Foreskin keratinocyte (primary cell): ENCODE measurements at places on chromosomes 2 and 18.
A peak's percentile ranks its signal among the peaks of the same experiment; 100 is the strongest.

DNA sequence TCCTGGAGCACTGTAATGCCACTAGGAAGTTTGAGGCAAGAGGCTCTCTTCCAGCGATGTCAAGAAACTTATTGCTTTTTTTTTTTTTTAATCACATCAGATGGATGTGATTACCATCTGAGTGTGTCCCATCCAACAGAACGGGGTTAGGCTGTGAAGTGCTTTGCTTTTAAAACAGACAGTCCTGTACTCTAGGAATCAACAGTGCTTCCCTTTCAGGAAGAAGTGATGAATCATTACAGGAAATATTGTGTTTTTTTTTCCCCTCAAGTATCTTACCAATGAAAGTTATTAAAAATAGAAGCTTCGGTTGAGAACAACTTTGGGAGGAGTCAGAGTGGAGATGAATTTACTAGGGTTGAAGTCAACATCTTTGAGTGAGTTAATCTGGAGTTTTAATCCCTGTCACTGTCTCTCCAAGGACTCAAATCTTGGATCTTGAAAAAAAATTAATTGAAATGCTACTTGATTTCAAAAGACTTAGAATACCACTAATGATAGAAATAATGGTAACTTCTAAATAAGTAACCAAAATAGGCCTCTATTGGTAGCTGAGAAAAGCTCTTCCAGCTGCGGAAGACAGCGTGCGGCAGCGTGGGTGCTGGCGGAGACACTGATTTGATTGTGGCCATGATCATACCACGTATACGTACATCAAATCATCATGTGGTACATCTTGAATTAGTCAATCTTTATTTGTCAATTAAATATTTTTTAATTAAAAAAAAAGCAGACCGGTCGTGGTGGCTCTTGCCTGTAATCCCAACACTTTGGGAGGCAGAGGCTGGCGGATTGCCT is 45.5 kb downstream of the GATA6 start:
- peak; percentile 25 for DNase-seq

DNA sequence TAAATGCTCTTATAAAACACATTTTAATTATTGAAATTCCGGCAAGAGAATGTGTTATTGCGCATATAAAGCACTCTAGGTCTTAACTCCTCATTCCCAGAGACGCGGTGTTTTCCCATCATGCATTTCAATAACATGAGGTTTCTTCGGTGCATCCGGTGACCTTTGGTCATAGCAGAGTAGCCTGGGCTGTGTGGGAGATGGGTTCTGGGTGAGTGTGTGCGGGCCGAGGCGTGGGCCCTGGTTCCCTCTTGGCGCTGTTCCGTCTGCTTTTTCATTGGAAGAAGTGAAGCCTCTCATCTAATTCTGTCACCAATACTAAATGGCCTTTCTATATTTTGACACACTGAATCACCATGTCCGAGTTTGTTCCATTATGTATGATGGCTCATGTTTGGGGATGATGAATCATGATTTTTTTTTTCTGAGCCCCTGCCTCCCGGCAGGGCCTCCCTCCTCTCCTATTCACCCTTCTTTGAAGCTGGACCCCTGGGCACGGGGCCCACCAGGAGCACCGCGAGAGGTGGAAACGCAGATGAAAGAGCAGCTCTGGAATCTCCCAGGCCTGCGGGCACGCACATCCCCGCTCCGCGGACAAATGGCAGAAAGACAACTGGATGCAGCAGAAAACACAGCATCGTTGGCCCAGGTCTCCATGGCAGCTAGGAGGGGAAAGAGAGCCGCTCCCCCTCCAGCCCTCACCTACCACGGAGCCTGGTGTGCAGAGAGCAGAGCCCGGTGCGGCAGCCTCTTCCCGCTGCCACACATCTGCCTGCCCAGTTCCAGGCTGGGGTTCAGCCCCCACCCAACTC is 85.8 kb upstream of the HPCAL1 start:
- no peak for DNase-seq

DNA sequence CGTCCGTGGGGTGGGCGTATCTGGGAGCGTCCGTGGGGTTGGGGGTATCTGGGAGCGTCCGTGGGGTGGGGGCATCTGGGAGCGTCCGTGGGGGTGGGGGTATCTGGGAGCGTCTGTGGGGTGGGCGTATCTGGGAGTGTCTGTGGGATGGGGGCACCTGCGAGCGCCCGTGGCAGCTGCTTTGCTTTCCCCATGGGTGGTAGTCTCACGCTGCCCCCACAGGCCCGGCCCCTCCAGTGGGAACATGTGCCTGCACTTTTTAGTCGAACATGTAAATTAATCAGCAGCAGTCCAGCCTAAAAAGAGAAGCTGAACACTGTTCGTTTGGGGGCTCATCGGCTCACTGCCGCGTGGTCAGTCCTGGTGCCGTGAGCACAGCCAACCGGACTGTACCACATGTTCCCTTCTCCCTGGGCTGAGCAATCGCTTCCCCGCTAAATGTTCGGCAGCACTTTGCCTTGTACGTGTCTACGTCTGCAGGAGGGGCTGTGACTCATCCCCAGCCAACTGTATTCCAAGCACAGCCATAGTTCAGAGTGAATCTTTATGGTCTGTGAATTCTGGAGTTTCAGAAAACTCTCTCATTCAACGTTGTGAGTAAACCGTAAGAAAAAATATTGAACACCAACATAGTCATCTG is 271.5 kb downstream of the AGAP1 start:
- DNase-seq: no peak

DNA sequence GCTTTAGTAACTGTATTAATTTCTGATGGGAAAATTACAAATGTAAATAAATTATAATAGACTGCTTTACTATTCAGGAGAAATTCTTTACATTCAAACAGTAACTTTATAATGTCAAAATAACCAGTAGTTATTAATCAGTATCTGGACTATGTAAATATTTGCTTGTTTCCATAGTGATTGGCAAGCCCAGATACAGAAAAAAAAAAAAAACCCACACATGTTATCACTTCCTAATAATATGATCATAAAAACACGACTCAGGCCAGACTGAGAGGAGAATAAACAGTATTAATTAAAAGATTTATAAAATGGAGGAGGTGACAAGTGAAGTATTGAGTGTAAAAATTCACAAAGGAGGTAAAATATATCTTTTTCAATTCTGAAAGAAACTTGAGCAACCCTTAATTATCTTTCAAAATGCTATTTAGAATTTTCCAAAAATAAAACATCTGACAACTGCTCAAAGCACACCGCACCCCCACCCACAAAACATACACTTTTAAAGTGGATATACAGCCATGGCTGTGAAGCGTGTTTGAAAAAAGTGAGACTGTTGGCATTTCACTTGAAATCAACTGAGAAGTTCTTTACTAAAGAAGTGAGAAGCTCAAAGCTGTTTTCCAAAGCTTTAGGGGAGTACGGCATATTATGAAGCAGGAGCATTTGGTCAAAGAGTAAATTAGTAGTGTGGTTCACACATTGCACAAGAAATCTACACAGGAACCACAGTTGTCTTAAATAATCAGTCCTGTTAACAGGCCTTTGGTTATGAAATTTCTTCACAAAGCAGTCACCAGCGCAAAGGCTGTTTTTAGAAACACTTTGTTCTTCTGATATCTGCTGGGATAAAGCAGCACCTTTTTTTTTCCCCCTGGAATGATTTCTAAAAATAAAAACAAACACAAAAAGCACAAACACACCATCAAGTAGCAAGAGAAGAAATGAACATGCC is 475.8 kb downstream of the TXNL1 start:
- no peak for DNase-seq

DNA sequence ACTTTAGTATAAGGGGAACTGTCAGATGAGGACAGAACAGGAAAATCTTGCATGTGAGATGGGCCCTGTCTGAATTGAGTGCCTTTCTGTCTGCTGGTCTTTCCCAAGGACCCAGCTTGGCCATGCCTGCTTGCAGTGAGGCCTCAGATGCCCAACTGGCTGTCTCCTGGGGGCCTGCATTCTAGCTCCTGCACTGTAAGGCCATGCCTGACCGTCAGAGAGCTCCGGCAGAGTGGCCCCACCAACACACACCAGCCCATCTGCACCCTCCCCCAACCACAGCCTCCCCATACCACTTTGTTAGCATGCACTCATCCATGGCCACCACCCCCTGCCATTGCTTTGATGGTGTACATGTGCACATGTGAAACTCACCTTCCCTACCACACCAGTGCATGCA is 190.4 kb upstream of the RPRM start:
- no peak for DNase-seq

GRCh38 chr18:6589923-6590322 is 139.6 kb upstream of the ARHGAP28 start:
- DNase-seq: no peak

GRCh38 chr2:70964596-70965386 is 13.6 kb upstream of the ANKRD53 start:
- DNase-seq: no peak

- DNase-seq: no peak
Measured at GRCh38 chr18:36149514-36150289, 20.0 kb downstream of the ELP2 start.

- DNase-seq: no peak
Measured at GRCh38 chr2:219002395-219003266, 9.4 kb upstream of the CRYBA2 start.

GRCh38 chr18:62425465-62426190 is 97.2 kb upstream of the ZCCHC2 start:
- peak; percentile 92 for DNase-seq

DNA sequence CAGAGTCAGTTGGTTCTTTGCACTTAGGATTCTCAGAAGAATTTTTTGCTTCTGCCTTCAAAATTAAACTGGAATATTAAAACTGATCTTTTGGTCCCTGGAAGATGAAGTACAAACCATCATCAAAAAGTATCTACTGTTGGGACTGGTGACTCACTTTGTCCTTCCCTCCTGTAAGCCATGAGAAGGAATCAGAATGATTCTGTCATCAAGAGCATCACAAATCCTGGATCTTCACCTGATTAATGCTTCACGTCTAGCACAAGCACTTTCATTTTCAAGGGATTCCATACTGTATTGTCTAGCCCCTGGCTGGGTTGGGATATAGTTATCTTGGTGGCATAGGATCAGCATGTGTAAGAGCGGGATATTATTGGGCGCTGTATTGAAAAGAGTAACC is 69.3 kb upstream of the CYP1B1 start:
- DNase-seq: no peak

- no peak for DNase-seq
Measured at GRCh38 chr2:239397931-239398471, 2.8 kb downstream of the HDAC4 start.

DNA sequence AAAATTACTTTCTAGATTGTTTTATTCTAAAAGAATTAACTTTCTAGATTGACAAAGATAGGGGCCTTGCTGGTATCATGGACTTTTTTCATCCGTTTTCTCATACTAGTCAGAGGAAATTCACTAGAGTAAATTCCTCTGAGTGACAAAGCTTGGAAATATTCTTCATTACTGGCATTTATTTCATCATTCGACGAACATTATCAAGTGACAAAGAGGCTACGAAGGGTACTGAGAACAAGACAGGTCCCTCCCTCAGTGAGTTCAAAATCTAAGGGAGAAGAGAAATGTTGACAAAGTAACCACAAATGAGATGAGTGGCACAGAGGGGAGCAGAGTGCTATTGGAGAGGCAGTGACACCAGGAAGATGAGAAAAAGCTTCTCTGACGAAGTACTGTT is 4.3 kb downstream of the EPG5 start:
- no peak for DNase-seq

- no peak for DNase-seq
Measured at GRCh38 chr18:478681-479080, 21.8 kb downstream of the COLEC12 start.

DNA sequence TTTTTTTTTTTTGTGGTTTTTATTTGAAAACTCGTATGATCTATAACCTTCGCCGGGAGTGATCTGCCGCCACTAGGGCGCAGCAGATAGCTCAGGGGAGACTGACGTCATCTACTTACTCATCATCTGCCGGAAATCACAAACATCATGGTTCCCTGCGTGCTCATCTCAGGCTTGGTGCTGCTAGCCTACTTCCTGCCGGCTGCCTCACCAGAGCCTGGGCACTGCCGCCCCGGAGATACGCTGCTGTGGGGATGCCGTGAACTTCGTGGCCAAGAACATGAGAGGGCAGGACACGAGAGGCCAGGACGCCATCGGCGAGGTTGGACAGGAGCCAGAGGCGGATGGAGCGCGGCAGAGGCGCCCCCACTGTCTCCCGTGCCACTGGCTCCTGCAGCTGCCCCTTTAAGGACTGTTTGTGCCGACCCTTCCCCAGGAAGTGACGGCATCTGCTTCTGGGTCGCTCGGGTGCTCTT is 68.8 kb downstream of the DOK6 start:
- DNase-seq: no peak

DNA sequence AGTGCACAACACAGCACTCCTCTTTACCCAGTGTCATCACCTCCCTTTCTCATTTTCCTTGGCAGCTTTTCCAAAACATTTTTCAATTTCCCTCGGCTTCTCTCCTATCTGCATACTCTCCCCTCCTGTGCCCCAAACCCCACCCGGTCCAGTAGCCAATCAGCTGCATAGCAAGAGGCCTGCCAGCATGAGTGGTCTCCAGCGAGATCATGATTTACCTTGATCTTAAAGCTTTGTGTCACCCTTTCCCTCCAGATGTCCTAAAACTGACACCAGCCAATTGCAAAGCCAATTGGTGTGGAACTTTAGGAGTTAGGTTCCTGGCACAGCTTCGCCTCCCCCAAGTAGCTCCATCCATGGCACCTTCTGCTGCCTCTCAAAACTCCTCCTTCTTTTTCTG is 45.2 kb upstream of the SH3RF3 start:
- no peak for DNase-seq

DNA sequence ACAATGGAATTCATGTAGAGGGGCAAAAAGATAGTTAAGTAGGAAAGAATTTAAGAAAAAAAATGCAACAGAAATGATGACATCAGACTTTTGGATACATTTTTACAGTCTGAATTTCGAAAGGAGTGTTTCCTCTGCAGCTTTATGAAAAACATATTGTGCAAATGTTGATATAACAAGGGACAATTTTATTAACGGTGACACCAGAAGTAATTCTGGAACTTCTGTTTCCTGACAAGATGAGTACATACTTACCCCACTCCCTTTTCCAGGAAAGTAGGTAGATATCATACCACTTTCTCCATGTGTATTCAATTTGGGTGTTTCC is 369.6 kb downstream of the FBXO15 start:
- DNase-seq: no peak

GRCh38 chr2:41896186-41896846 is 151.5 kb upstream of the PKDCC start:
- no peak for DNase-seq

DNA sequence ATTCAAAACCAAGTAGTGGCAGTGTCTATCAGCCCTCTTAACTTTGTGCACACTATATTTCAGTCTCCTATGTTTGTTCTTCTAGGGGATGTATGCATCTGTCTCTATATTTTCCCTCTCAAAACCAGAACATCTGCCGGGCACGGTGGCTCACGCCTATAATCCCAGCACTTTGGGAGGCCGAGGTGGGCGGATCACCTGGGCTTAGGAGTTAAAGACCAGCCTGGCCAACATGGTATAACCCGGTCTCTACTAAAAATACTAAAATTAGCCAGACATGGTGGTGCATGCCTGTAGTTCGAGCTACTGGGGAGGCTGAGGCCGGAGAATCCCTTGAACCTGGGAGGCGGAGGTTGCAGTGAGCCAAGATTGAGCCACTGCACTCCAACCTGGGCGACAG is 9.9 kb upstream of the GAREM2 start:
- DNase-seq: no peak

- DNase-seq: no peak
Measured at GRCh38 chr18:70246061-70246466, 40.6 kb upstream of the RTTN start.
